ENCODE measurements at places on chromosomes 11 and 22.

GRCh38 chr22:38414009-38414395 is 41.0 kb downstream of the KCNJ4 start:
- DNase-seq, result no peak

DNA sequence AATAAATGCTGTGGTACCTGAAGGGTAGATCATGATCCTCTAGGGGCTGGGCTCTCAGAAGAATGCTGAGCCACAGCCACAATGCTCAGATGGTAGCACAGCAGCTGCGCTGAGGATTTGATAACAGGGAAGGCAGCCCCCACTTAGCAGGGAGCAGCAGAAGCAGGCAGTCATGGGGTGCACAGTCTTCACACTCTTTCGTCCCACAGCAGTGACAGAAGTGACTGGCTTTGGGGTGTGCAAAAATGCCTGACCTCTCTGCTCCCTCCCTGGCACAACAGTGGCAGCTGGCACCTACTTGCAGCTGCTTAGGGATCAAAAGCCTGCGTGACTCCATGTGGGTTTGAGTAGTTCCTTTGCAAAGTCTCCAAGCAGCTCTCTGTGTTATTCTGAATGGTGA is 1349.8 kb upstream of the RAG2 start:
- DNase-seq, result no peak

GRCh38 chr11:63573881-63574855 is 11.0 kb upstream of the PLAAT2 start:
- no peak for DNase-seq

GRCh38 chr11:73566977-73567755 is 30.7 kb downstream of the FAM168A start:
- no peak for DNase-seq

DNA sequence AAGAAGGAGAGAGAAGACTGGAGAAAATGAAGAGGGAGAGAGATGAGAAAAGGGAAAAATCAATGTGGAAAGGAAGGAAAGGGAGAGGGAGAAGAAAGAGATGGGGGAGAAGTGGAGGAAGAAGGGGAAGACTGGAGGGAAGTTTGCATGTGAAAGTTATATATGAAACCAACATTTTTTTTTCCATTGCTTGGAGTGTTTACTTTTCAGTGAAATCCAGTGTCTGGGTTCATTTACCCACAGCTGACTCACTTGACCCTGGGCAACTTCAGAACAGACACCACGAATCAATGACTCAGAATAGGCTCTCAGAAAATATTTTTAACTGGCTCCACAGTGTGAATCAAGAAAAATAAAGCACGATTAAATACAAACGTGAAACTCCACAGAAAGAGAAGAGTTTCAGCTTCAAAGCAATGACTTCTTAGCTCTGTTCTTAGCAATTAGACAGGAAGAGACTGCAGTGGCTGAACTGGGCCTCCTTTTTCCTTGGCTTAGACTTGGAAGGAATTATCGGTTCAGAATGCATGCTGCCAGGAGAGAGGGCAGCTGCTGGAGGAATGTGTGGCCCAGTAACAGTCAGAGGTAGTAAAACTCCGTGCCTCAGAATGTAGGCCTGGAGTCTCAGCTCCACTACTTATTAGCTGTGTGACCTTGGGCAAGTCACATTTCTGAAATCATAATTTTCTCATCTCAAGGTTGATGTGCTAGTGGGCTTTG is 237.5 kb downstream of the MIAT start:
- DNase-seq, result no peak

GRCh38 chr11:130515829-130516553 is 67.5 kb downstream of the ADAMTS15 start:
- DNase-seq, result no peak

All from NCI-H2081 (cell line).